ENCODE measurements at places on chromosomes 4 and X.

GRCh38 chrX:103839404-103839803, 7.3 kb upstream of the RAB9B start:
- DNase-seq = no peak

GRCh38 chrX:16123222-16123786, at the start of gene GRPR:
Gene GRPR (plus strand): TSS chrX:16123565. CDS start chrX:16123954, 389 bp downstream.
- peak; percentile 25 for DNase-seq

GRCh38 chrX:323721-324628, 5.4 kb upstream of the GTPBP6 start:
- DNase-seq = no peak

DNA sequence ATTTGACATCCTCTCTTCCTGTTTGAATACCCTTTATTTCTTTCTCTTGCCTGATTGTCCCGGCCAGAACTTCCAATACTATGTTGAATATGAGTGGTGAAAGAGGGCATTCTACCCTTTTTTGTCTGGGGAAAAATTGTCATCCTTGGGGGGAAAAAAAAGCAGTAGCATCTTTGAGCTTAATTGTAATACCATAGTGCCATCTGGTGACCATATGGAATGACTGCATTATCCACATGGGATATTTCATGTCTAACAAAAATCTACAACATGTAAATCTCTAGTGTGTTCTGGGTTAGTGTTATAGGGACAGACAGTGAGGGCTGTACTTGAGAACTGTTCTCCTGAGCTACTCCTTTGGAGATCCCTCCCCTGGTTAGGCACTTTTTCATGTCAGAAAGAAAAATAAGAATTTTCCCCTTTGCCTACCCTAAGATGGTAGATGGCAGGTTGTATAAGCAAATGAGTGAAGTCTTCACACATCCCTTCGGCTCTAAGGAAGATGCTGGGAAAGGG, 26.0 kb downstream of the CAPN6 start:
- peak; percentile 54 for DNase-seq

DNA sequence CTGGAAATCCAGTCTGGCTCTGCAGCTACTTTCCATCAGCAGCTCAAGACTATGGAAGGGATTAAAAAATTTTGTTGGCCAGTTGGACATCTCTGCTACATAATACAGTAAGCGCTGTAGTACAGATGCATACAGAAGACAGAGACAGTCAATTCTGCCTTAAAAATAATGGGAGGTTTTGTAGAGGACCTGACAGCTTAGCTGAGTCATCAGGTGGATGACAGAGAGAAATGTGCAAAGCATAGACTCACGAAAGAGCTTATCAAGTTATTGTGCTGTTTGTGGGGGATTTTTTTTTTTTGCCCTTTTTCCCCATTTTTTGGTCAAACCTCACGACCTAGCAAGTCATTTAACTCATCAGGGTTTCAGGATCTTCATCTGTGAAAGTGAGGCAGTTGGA, 149.0 kb upstream of the SCML1 start:
- no peak for DNase-seq
